HuH-7 (cell line): ENCODE measurements at places on chromosomes 16 and 17.
A peak's percentile ranks its signal among the peaks of the same experiment; 100 is the strongest.

- DNase-seq = no peak
These were observed 492.2 kb downstream of the CDH11 start for GRCh38 chr16:64629622-64630021.

- DNase-seq = no peak
These were observed 18.5 kb downstream of the ENPP7 start for GRCh38 chr17:79749156-79749815.

DNA sequence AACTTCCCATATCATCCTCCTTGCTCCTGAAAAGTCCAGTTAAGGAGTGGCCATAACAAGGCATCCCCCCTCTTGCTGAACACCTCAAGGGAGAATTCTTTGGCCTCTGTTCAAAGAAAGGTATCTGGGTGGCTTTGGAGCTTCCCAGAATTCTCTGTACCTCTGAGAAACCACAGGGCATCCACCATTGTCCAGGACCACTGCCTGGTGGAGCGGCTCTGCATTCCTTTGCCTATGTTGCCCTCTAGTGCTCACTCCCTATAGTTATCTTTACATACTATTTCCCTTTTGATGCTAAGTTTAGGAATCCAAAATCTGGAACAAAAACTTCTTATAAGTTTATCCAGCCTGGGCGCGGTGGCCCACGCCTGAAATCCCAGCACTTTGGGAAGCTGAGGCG is 30.3 kb downstream of the CHD9NB start:
- peak; percentile 47 for DNase-seq

- no peak for DNase-seq
These were observed 87.7 kb downstream of the MRM3 start for GRCh38 chr17:869567-870525.

DNA sequence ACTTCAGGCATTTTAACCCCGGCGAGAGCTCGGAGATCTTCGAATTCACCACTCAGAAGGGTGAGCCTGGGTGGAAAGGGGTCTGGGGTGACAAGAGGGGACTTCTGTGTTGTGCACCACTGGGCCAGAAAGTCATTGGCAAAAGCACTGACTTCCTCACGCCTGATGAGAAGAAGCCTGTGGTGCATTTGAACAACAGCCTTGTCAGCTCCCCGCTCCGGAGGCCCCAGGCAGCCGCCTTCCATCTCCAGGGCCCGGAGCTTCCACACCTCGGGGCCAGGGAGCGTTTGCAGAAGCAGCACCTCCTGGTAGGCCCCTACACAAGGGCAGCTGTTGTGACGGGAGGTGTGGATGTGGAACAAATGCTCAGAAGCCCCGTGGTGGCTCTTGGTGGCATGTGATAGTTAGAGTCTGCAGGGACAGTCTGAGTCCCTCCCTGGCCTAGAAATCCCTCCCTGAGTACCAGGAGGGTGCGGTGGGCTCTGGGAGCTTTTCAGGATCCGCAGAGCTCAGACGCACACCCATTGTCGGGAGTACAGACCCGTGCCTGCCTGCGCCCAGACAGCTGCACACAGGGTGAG is 9.7 kb downstream of the CACNG1 start:
- no peak for DNase-seq

DNA sequence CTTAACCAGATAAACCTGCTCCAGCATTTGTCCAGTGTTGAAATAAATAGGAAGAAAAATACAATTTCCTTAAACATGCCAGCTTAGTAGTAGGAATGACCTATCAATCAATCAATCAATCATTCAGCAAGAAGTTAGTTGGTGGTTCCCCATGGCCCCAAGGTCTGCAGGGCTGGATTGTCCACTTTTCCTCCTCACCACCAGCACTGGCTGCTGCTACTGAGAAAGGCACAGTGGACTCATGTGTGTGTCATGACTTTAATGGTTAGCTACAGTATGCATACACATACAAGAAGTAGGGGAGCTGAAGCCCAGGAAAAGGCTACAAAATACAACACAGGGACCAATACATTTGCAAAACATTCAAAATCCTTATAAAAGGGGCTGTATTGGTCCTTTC is 4.4 kb downstream of the SETD6 start:
- no peak for DNase-seq

DNA sequence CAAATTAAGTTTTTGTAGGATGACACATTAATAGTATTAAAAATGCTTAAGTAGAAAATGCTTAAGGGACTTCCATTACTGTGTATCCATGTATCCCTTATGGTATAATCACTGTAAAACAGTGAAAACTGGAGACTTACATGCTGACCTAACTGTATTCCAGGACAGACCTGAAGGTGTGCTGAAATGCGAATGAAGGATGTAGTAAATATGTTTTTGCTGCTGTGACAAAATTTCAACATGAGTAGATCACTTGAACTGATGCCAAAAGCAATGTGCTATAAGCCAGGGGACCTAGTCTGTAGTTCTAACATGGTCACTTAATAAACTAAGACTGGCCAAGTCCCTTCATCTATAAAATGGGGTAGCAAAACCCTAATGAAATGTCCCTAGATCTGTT is 142.0 kb upstream of the CORO6 start:
- no peak for DNase-seq

GRCh38 chr16:22161999-22162655 is at the start of gene SDR42E2:
Gene SDR42E2 (plus strand): TSS chr16:22162506. CDS start chr16:22165583, 3,077 bp downstream.
- DNase-seq = no peak

GRCh38 chr17:10261098-10261497 is 62.7 kb upstream of the GAS7 start:
- DNase-seq = no peak

GRCh38 chr17:81923302-81924260 is 4.0 kb downstream of the MAFG start:
- no peak for DNase-seq

DNA sequence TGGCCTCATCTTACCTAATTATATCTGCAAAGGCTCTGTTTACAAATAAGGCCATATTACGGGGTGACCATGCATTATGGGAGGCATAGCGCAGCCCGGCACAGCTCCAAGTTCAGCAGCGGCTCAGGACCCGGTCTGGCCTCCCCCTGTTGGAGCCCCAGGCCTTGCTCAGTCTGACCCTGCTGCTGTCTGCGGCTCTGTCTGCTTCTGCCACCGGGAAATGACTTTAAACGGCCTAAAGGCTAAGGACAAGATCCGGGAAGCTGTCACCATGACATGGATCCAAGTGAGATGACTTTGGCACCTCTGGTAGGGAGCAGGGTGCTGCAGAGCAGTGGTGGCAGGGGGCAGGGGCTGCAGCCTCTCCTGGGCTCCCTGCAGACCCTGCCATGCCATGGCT is 140.6 kb upstream of the GSE1 start:
- DNase-seq = no peak

GRCh38 chr17:82003411-82004381 is 19.0 kb downstream of the CENPX start:
- no peak for DNase-seq

DNA sequence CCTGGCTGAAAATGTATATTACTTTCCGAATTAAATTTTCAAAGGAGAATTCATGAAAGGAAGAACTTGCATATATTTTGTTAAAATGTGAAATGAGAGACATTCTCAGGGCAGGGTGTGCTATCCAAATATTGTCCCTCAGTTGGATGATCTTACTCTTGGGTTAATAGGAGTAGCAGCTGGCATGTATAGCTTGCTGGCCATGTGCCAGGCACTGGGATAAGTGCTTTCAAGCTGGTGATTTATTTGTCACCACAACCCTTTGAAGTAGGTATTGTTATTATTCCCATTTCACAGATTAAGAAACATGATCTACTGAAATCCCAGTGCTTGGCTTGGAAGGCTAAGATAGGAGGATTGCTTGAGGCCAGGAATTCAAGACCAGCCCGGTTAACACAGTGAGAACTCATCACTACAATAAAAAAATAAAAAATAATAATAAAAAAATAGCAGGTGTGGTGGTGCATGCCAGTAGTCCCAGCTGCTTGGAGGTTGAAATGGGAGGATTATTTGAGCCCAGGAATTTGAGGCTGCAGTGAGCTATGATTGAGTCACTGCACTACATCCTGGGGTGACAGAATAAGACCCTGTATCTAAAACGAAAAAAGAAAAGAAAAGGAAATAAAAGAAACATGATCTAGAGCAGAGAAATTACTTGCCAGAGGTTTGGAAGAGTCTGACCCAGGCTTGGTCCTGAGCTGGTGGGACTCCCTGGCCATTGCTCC is 11.6 kb upstream of the MPHOSPH6 start:
- DNase-seq = no peak

DNA sequence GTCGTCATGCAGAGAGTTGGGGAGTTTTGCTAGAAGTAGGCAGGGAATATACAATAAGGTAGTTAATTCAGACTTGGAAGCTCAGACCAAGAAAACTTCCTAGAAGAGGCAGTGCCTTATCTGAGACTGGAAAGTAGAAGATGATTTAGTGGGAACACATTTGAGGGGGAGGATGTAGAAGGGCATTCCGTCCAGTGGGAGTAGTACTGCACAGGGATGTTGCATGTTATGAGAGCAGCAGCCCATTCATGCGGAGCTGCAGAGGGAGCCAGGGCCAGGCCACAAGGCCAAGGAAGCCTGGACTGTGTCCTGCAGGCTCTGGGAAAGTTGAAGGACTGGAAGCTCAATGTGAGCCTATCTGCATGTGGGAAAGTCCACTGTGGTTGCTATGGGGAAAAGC is 344.5 kb upstream of the EEF2KMT start:
- DNase-seq = no peak

GRCh38 chr17:63022567-63022966 is 56.5 kb downstream of the TANC2 start:
- no peak for DNase-seq

GRCh38 chr16:81752225-81752875 is 26.7 kb upstream of the PLCG2 start:
- DNase-seq = no peak

- no peak for DNase-seq
These were observed 1.0 kb downstream of the FLOT2 start for GRCh38 chr17:28896491-28896883.

DNA sequence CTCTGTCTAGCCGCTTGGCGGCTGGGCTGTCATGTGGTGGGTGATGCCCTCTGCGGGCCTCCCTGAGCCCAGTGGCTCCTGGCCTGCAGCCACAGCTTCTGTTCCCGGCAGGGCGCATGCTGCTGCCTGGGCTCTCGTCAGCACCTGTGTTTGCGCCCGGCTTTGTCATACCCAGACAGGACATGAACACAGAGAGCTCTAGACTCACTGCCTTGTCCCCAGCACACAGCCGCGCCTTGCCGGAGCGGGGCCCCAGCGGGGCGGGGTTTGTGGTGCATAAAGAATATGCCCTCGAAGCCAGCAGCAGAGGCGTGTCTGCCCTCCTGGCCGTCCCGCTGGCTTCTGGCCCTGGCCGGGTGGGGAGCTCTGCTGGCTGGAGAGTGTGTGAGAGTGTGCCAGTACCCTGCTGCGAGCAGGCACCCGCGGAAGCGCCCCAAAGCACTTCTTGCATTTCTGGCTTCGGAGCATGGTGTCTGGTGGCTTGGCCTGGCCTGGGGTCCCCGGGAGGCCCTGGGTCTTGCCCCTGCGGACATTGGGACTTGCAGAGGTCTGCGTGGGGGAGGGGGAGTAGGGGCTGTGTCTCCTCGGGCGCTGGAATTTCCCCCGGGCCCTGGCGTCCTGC is 14.4 kb downstream of the ASPSCR1 start:
- DNase-seq = peak; percentile 86
